Stimulated activated CD4-positive, alpha-beta T cell treated with anti-CD3 and anti-CD28 coated beads, Interleukin-1b, Interleukin-23, amount 100 ng/mL, for 1 hour (primary cell): ENCODE measurements at places on chromosomes 3 and 15.

DNA sequence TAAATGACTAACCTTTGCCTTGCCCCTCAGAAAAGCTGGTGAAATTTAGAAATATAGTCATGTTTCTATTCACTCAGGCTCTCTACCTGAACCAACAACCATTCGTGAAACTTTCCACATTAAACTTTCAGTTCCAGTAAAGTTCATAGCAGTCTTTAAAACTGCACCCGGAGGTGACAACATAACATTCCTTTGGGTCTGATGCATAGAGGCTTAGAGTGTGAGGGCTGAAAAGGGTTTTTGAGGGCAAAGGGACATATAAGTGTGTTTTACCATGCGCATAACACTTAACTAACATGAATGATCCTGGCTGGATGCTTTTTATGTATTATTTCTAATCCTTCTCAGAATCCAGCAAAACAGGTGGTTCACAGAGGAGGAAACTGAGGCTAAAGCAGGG lies 471.7 kb upstream of the MCTP2 start:
- DNase-seq: no peak

DNA sequence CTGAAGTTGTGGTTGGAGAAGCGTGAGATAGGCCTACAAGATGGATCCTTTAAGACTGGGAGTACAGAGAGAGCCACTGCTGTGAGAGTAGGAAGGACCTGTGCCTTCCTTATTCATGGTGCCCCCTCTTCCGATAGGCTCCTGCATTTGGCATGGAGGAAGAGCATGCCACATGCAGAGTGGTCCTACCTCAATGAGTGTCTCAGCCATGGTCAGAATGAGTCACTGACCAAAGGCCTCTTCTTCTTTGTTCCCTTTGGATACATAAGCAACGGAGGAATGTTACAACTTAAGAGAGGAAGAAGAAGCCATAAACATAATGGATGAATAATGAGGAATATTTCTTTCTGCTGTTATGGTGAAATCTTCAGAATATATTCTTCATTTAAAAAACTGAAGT lies 681.2 kb upstream of the GRM7 start:
- no peak for DNase-seq

DNA sequence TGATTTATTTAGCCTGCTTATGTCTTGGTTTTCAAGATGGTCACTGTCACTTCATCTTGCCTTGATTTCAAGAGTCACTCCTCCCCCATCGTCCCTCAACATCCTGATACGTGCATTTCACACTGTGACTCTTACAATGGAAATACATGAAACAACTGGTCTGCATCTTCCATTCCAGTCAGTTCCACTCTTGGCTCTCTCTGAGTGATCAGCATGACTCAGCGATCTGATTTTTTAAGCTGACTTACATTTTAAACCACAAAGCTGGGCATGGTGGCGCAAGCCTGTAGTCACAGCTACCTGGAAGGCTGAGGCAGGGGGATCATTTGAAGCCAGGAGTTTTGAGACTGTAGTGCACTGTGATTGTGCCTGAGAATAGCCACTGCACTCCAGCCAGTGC lies 271.2 kb upstream of the ROPN1 start:
- no peak for DNase-seq

- DNase-seq: no peak
Measured at GRCh38 chr3:127469760-127470159, 120.8 kb downstream of the TPRA1 start.

GRCh38 chr3:97291901-97292300 lies 472.7 kb upstream of the ARL6 start:
- DNase-seq: no peak

- DNase-seq: no peak
Measured at GRCh38 chr3:126479642-126480041, 4.0 kb upstream of the ZXDC start.

- no peak for DNase-seq
Measured at GRCh38 chr3:81465510-81466200, 295.8 kb downstream of the GBE1 start.

GRCh38 chr3:17357035-17357710 lies 385.3 kb downstream of the TBC1D5 start:
- no peak for DNase-seq

DNA sequence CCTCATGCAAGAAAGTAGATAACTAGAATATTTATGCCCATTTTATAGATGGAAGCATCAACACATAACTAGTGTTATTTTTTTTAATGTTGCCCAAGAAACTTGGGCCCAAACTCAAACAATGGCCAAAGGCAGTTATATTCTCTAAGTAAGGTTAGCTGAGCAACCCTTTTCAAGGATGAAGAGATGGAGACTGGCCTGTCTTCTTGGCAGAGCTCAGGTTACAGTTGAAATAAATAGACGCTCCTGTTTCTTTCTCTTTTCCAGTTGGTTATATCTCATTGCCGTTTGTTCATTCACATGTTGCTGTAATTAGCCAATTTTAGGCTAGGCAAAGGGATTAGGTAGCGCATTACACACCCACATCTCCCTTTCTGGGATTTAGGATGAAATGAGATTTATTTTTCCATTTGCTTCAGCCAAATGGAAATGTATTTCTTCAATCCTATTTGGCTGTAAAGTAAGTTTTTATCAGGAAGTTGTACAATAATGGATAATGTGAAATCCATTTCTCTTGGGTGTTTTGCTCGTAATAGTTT lies 93.2 kb downstream of the CMSS1 start:
- DNase-seq: no peak

DNA sequence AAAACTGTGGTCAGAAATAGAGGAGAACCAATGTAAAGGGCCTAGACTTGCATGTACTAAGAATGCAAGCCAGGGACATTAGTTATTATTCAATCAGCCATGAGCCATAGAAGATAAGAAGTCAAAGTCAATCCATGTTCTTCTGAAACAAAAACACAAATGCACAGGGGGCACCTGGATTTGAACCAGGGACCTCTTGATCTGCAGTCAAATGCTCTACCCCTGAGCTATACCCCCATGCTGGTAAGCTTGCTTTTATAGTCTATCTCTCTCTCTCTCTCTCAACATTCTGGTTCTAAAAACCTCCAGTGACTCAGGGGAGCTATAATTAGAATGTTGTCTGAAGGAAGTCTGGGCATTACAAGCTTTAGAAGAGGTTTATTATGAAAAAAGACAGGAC lies 85.6 kb upstream of the ACP3 start:
- DNase-seq: no peak

DNA sequence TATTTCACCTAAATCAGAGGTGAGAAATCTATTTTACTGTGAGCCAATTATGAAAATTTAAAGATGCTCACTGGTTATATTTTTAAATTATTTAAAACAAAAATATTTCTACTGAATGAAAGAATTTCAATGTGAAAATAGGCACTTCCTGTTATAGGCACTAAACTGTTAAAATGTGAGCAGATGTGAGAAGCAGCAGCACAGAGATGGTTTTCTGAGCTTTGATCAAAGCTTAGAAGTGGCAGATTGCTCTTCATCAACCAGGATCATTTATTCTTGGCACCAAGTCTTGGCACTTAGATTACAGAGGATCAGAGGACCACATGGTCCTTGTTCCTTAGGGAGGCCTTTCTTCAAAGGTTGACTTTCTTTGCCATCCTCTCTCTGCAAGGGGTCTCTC lies 18.0 kb upstream of the TSC22D2 start:
- DNase-seq: no peak

DNA sequence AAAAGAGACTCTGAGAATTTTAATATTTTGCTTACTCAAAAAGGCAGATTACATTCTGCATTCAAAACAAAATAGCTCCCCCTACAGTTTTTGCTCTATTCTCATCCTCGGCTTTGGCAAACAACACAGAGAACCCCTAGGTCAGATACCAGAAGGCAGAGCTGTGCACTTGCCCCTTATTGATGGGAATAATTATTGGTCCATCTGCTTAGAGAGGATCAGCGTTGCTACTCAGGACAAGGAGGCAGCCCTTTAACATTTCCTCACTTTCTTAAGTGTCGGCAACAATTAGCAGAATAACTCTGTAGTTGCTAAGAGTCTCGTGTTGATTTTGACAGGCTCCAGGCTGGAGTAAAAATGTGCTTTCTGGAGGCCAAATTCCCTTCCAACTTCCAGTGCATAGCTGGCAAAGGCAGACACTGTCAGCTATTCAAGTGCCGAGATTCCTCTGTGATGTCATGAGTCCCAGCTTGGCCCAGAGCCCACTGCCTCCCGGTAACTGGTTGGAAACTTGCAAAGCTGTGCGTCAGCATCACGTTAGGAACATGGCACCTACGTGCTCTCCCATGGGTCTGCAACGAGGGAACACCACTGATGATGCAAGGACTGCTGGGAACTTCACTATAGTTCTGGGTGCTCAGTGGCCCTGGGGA lies 482.7 kb upstream of the ADAMTS9 start:
- DNase-seq: no peak

DNA sequence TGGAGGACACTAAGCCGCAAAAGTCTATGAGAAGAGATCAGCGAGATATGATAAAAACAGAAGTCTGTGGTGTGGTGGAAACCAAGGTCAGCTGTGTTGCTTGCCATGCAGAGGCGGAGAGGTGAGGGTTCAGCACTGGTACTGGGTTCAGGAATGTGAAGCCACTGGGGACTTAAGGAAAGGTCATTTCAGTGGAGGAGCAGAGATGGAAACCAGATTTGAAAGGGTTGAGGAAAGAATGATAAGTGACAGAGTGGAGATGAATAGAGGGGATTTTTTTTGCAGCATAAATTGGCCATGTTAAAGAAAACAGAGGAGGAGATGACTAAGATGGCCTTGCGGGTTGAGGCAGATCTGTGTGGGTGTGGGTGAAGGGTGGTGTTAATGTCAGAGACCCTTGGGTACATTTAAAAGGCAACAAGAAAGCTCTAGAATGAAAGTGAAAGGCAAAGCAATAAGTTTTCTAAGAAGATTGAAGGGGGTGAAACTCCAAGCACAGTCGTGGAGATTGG lies 265.5 kb downstream of the ADAMTSL3 start:
- no peak for DNase-seq

GRCh38 chr3:20125897-20126296 lies 60.1 kb downstream of the SGO1 start:
- DNase-seq: no peak

- no peak for DNase-seq
Measured at GRCh38 chr3:191476066-191476772, 15.3 kb downstream of the PYDC2 start.

- no peak for DNase-seq
Measured at GRCh38 chr15:52483707-52484106, 45.0 kb downstream of the MYO5A start.

DNA sequence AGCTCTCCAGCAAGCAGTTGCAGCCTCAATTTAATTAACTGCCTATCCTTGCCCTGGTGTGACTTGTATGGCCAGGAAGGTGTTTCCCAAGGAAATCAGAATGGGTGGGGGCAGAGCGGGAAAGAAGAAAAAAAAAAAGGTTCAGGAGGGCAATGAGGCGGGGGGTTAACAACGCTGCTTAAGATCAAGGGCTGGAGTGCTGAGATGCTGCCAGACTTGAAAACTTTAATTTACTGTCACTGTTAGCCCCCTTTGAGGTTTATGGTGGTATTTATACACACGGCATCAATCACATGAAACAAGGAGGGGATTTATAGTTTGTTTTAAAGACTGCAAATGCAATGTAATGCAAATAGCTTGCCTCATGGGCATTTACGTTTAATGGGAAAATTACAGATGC lies 319.4 kb upstream of the NR2F2 start:
- no peak for DNase-seq

GRCh38 chr15:40911141-40911540 lies 16.9 kb downstream of the VPS18 start:
- no peak for DNase-seq

DNA sequence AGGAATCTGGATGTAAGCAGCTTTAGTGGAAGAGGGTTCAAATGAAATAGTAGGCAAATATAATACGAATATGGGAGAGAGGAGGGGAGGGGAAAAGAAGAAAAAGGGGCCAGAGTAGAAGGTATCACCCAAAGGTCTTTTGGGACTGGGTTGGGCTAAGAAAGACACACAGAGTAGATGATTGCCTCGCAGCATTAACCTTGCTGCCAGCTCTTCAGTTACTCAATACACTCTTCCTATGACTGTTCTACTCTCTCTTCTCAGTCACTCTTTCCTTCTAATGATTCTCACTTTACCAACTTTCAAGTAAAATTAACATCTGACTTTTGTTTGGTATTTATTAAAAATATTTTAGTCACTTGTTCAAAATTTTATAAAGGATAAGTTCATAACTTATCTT lies 52.8 kb downstream of the CLASP2 start:
- DNase-seq: no peak

GRCh38 chr15:101148881-101149664 lies 102.8 kb downstream of the CHSY1 start:
- DNase-seq: no peak

DNA sequence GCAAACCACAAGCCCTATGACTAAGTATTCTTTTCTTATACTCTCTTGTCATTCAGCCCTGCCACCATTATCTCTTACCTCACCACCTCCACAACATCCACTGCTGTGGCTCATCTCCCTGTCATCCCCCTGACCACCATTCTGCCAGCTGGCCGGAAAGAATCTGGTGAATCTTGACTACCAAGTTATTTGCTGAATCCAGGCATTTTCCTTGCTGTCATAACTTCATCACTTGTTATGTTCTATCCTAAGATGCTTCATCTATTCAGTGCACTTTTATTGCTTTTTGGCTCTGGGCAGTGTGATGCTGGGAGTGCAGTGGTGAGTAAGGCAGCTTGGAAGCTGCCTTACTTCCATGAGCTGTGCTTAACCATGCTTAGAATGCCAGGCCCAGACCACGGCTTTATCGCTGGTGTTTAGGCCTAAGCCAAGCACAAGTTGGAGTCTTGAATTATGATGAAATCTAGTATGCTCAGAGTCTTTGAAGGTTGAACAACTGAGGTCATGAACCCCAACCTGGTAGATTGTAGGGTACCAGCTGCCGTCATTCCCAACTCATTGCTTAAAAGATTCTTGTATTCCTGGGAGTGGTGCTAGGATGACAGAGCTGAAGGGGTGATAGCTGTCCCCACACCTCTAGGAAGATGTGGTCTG lies 27.0 kb upstream of the APH1B start:
- no peak for DNase-seq

GRCh38 chr3:161406594-161407555 lies 35.6 kb upstream of the SPTSSB start:
- DNase-seq: no peak

DNA sequence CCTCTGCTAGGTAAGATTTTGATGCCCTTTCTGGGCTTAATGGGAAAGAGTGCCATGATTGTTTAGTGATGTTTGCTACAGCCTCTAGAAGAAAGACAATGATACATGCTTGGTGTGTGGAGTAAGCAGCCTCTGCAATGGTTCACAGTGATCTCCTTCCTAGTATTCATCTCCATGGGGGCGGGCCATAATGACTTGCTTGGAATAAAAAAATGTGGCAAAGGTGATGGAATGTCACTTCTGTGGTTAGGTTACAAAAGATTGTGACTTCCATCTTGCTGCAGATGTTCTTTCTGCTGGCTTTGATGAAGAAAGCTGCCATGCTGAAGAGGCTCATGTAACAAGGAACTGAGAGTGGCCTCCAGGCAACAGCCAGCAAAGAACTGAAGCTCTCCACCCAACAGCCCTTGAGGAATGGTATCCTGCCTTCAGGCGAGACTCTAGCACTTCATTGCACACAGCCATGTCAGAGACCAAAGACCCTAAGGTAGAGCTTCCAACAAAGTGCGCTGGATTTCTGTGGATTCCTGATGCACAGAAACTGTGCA lies 139.1 kb upstream of the LRIG1 start:
- no peak for DNase-seq
